Activated T-cell treated with anti-CD3 and anti-CD28 coated beads, Interleukin-2, amount 50 U/mL, for 1 hour (primary cell): ENCODE measurements at places on chromosomes 3 and 15.

GRCh38 chr3:80096909-80097308 lies 329.1 kb upstream of the ROBO1 start:
- no peak for DNase-seq

- no peak for DNase-seq
These were observed at the start of gene LCTL for GRCh38 chr15:66565741-66566144. Gene LCTL (minus strand): TSS chr15:66565998. CDS start chr15:66565365, 633 bp downstream.

DNA sequence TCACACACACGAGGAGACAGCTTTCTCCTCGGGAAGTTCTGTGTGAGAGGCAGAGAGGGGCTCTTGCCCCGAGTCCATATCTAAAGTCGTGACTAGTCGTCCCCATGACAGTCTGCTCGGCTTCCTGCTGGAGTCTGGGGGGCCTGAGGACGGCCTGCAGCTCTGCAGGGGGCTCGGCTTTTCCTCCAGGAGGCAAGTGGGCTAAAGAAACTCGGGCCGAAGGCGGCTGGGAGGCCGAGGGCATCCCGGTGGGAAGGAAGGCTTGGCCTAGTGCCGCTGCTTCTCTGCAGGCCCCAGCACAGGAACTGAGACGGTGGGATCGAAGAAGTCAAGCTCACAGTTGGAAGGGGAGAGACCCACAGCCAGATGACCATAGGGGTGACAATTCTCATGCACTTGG lies 25.4 kb upstream of the PIGZ start:
- no peak for DNase-seq

- DNase-seq, result no peak
These were observed 4.2 kb upstream of the FGF7 start for GRCh38 chr15:49418811-49419210.

GRCh38 chr3:107063351-107063750 lies 313.9 kb upstream of the CCDC54 start:
- DNase-seq, result no peak

DNA sequence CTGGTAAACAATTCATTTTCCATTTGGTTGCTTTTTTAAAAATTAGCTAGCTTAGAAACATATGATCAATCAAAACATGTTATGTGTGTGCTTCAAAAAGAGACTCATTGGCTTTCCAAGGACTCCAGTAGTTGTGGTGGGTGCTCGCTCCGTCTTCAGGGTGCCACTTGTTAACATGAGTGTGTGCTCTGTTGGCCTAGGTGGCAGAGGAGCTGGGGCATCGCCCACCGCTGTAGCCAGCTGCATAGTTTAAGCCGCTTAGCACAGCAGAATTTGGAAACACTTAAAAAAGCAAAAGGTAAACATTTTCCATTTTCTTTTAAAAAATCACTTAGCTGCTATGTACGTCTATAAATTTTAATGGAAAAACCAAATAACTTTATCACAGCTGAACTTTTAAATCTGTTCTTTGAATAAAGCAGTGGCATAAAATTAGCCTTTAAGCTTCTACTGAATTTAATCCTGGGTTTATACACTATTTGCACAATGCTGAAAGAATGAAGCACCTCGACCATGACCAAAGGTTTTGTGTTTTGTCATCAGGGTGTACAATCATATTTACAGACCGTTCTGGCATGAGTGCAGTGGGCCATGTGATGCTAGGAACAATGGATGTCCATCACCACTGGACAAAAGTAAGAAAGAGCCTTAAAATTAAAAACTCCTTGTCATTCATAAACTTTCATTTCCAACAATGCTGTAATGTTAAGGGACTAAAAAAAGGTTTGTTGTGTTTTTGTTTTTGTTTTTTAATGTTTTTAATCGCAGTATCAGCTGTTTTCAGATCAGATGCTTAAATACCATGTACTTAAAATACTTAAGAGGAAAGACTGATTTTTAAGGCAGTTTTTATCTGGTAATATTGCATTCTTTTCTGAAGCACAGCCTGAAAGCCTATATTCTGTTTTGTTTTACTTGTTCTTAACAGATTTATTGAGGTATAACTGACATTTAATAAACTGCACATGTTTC lies 57.9 kb downstream of the TCAIM start:
- no peak for DNase-seq
